GM12878 (cell line): ENCODE measurements at places on chromosomes 12 and 14.
A peak's percentile ranks its signal among the peaks of the same experiment; 100 is the strongest.

DNA sequence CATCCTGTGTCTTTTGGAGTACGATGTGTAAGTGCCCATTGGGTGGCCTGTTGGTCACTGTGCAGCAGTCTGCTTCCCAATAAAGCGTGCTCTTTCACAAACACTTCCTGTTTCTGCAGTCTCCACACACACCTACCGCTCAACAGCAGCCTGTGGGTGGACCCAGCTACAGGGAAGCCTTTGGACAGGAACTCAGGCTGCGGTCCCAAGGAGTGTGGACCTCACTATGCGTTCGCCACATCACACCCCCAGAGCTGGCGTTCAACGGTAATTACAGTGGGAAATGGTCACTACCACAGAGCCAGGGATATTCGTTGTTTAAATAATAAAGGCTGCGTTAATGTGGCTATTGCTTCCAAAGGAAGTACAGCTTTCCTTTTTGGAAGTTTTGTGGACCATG, 16.2 kb downstream of the PSMC1 start:
- DNase-seq, result no peak

DNA sequence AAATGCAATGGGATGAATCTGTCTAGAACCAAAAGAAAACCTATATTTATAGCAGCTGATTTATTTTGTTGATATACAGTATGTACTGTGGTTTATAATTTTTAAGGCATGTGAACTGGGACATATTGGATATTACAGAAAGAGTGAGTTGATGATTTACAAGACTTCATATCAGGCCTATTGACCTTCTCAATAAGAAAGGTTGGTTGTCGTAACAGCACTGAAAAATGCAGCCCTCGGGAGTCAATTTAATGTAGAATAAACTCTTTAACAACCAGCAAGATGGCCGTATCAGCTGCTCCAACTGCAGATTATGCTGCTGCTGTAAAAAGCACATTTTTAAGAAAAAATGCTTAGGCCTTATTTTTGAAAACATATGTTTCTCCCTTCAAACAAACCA, 407.3 kb downstream of the GXYLT1 start:
- DNase-seq, result no peak

- DNase-seq, result no peak
These were observed at the start of gene ASCL4 for GRCh38 chr12:107774349-107775029. ASCL4 (plus strand) TSS chr12:107774704; CDS start chr12:107775219, 515 bp downstream.

DNA sequence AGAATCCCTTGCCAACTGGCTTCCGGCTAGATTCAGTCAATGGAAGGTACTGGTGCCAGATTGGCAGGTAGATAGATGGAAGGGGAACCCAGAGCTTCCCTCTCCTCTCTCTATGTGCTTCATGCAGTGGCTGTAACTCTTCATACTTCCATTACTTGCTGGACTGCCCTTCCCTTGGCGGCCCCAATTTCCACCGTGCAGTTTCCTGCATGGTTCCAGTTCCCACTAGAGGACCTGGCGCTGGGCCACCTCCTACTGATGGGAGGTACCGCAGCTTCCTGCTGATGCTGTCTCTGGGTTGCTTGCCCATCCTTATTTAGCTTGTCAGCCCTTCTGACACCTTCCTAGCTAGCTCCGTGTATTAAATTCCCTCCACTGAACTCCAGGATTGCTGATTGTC, 226.4 kb downstream of the ANO2 start:
- no peak for DNase-seq

GRCh38 chr14:93926245-93926872, 785 bp upstream of the FAM181A start:
- DNase-seq, result no peak

DNA sequence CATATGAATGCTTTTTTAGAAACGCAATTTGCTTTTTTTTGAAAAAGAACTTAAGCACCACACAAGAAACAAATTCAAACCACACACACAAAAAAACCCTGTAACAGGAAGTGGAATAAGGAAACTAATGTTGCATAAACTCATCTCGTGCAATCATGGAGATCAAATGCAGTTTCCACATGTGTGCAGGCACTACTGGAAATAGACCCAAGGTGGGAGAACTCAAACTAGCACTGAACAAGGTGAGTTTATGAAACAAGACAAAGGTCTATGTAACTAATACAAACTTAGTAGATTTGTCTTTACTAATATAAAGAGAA, 17.5 kb downstream of the NIN start:
- peak; percentile 38 for DNase-seq

- DNase-seq, result no peak
These were observed 29.9 kb downstream of the SLC41A2 start for GRCh38 chr12:104928036-104928745.

- no peak for DNase-seq
These were observed 12.0 kb downstream of the CLSTN3 start for GRCh38 chr12:7142056-7142644.

- no peak for DNase-seq
These were observed 61.7 kb downstream of the ITPK1 start for GRCh38 chr14:93054006-93054405.

- DNase-seq, result no peak
These were observed 6.2 kb downstream of the ANKRD13A start for GRCh38 chr12:110005319-110005973.

DNA sequence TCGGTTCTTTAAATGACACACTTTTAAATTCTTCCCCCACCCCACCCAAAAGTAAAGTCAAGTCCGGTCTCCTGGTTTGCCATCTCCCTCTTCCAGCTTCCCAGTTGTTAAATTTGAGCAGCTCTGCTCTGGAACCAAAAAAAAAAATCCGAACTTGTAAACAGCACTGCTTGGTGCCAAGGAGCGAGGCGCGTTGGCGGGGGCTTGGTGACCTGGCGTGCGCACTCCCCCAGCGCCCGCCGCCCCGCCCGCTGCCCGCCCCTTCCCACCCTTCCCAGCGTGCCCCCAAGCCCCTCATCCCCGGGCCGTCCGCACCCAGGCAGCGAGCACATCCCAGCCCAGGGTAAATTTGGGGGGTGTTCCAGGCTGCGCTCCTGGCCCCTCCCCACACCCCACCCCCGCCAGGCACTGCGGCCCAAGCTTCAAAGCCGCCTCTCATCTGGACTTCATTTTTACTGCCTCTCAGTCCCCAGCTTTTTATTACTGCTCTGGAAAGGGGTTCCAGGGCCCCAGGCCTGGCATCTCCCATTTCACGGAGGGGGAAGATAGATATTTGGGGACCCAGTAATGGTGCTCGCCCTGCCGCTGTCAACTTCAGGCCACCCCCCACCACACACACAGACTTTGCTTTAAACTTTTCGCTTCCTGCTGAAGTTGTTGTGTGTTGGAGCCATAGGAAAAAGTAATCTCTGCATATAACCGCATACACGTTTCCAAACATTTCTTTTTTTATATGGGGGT, 11.7 kb upstream of the ITGB7 start:
- no peak for DNase-seq

- no peak for DNase-seq
These were observed 105.3 kb downstream of the WIF1 start for GRCh38 chr12:65015850-65016249.

DNA sequence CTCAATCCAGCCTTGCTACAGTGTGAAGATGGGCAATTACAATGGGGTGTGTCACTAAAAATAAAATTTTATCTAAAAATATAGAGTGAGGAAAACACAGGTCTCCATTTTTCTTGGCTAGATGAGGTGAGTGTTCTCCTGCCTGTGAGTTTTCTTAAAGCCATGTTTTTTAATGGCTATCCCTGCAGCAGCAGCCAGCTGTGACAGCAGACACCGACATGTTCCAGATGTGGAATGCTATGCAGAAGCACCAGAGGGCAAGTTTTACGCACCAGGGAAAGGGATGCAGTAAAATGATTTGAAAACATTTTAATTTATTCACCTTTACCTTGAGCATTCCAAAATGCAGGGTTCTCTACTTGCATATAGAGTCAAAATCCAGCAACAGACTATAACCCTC, 577.0 kb upstream of the STXBP6 start:
- DNase-seq, result no peak

- DNase-seq, result no peak
These were observed 423.3 kb upstream of the GARIN6 start for GRCh38 chr12:99224237-99224636.

DNA sequence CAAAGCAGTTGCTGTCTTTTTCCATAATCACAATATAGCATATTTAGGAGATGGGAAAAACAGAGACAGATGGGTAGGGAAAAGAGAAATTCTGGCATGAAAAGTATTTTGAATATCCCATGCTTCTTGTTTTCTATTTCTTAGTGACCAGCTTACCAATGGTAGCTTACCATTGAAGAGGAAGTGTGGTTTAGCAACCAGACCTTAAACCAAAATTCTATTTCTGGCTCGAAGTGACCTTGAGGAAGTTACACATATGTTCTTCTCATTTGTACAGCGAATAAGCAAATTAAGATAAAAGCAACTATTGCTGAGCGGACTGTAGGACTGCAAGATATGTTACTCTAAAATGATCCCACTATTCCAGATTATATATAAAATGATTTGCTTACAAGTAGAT, 82.9 kb downstream of the FGD4 start:
- peak; percentile 12 for DNase-seq

GRCh38 chr12:116474899-116475298, 84.3 kb upstream of the MAP1LC3B2 start:
- DNase-seq, result no peak

DNA sequence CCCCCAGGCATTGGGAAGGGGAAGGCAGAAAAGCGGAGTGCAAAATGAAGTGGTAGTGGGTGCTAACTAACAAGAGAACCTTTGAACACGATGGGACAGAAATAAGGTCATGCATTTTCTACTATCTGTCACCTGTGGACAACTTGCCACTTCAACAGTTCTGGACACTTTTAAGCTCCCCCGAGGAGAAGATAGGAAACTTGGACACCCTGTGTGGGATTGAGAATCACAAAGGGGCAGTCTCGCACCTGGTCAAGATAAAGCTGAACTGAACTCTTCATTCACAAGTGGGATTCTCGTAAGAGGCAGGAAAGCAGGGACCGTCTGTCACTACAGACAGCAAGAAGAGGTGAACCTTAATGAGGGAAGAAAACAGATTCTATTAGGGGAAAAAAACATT, 51.6 kb downstream of the EIF2S3B start:
- no peak for DNase-seq

GRCh38 chr14:31828946-31829868, 247.9 kb upstream of the ARHGAP5 start:
- DNase-seq, result no peak

GRCh38 chr12:43761500-43761899, 2.7 kb downstream of the IRAK4 start:
- no peak for DNase-seq

DNA sequence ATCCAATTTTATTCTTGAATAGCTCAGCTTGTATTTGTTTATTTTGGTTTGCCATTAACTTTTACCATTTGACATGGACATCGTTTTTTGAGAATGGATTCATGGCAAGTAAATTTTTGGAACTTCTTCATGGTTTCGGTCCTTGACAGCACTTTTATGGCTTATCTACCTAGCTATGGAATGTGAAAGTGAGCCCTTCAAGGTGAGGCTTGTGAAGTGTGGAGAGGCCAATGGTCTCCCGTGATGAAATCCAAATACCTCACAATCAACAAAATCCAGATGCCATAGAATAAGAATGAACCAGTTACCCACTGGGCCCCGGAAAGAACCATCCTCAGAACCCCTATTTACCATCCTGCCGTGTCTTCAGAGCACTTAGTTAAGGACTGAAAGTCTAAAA, 978.8 kb downstream of the FSCB start:
- DNase-seq, result no peak

DNA sequence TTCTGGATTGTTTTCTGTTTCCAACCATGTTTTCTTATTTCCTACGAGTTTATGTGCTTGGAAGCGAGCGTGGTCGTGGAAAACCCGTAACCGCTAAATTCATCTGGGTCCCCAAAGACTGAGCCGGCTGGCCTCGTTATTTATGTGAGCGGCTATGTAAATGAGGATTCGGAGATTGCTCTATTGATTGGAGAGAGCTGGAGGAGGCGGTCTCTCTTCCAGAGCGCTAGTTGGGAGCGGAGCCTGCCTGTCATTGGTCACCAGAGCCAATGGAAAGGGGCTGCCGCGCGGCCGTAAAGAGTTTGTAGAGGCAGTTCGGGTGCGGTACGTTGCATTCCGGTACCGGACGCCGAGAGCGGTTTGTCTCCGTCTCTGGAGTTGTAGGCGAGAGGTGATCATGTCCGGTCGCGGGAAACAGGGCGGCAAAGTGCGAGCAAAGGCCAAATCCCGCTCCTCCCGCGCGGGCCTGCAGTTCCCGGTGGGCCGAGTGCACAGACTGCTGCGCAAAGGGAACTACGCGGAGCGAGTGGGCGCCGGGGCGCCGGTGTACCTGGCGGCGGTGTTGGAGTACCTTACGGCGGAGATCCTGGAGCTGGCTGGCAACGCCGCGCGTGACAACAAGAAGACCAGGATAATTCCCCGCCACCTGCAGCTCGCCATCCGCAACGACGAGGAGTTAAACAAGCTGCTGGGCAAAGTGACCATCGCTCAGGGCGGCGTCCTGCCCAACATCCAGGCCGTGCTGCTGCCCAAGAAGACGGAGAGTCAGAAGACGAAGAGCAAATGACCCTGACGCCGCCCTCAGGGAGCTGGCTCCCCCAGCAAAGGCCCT, 29.0 kb downstream of the WBP11 start:
- DNase-seq, result peak; percentile 66
